Activated naive CD8-positive, alpha-beta T cell treated with anti-CD3 and anti-CD28 coated beads, Interleukin-2, amount 50 U/mL, for 16 hours (primary cell): ENCODE measurements at places on chromosomes 6 and 20.

- peak; percentile 4 for DNase-seq
Observed at GRCh38 chr6:138454981-138455706, 44.1 kb downstream of the NHSL1 start.

DNA sequence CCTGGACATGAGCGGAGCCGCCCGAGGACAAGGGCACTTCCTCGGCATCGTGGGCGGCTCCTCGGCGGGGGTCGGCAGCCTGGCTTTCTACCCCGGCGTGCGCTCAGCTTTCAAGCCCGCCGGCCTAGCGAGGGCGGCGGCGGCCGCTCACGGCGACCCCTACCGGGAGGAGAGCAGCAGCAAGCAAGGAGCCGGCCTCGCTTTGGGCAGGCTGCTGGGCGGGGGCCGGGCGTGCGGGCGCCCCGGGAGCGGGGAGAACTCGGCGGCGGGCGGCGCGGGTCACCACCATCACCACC lies 6.7 kb downstream of the PRDM13 start:
- no peak for DNase-seq

DNA sequence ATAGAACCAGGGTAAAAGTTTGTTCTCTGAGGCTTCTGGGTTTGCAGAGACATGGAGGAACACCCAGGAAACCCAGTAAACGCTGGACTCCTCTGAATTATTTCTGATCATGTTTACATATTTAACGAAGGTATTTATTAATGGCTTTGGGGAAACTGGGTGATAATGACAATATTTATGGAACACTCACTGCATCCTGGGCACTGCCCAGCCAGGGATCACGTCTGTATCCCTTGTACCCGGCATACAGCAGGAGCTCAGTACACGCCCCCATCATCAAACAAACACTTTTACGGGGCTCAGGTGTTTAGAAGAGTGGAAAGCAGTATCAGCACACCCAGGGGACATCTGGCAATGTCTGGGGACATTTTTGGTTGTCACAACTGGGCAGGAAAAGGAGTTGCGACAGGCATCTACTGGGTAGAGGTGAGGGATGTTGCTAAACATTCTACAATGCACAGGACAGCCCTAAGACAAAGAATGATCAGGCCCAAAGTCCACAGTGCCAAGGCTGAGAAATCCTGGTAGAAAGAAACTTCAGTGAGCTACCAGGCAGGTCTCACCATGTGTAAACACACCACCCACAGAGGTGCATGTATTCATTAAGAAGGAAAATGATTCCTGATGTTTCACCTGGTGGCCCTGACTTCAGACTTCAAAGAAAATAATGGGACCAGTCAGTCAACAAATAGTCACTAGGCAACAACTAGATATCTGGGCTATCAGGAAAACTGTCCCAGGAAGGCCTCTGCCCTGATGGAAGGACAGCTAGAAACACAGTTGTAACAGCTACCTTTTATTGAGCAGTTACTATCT lies 35.3 kb downstream of the ZMYND8 start:
- no peak for DNase-seq

- no peak for DNase-seq
Observed at GRCh38 chr20:9831032-9831431, 7.8 kb downstream of the PAK5 start.

DNA sequence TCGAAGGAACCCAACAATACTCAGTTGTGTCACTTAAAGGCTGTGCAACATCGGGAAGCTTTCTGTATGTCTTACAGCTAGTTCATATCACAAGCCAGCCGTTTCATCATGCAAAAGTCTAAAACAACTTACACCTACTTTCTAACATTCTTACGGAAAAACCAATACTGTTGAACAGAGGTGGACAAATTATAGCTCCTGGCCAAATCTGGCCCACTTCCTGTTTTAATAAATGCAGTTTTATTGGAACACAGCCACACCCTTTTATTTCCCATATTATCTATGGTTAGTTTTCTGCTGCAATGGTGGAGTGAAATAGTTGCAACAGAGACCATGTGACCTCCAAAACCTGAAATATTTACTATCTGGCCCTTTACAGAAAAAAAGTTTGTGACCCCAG lies 46.6 kb downstream of the MYB start:
- no peak for DNase-seq

- no peak for DNase-seq
Observed at GRCh38 chr20:58028123-58028522, 200.3 kb downstream of the ANKRD60 start.

- DNase-seq, result no peak
Observed at GRCh38 chr6:76835695-76836094, 627.6 kb downstream of the HTR1B start.

GRCh38 chr6:168385858-168386735 lies 54.9 kb upstream of the SMOC2 start:
- no peak for DNase-seq

DNA sequence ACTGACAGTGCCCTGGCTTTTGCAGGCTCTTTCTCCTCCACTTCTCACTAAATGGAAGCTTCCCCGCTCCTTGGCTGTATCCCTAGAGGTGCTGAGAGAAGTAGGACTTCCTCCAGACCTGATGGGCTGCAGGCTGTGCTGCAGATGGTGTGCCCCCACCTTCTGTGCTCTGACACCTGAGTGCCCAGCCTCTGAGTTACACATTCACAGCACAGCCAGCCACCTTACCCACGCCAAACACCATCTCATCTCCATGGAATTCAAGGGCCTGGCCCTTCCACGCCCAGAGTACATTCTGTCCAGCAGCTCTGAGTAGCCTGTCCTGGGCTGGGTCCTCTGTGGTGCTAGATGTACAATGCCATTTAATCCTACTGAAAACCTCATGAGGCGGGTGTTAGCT lies 5.3 kb downstream of the SFTA2 start:
- no peak for DNase-seq

- no peak for DNase-seq
Observed at GRCh38 chr6:23983735-23984134, 142.3 kb upstream of the NRSN1 start.

- no peak for DNase-seq
Observed at GRCh38 chr20:63100926-63101699, 94.3 kb upstream of the BHLHE23 start.

GRCh38 chr6:11497881-11498280 lies 39.7 kb upstream of the TMEM170B start:
- no peak for DNase-seq

- no peak for DNase-seq
Observed at GRCh38 chr6:130981409-130981808, 81.6 kb downstream of the EPB41L2 start.

- no peak for DNase-seq
Observed at GRCh38 chr6:113805811-113806495, 51.2 kb upstream of the MARCKS start.

- no peak for DNase-seq
Observed at GRCh38 chr20:50758992-50759391, 27.6 kb downstream of the PARD6B start.

DNA sequence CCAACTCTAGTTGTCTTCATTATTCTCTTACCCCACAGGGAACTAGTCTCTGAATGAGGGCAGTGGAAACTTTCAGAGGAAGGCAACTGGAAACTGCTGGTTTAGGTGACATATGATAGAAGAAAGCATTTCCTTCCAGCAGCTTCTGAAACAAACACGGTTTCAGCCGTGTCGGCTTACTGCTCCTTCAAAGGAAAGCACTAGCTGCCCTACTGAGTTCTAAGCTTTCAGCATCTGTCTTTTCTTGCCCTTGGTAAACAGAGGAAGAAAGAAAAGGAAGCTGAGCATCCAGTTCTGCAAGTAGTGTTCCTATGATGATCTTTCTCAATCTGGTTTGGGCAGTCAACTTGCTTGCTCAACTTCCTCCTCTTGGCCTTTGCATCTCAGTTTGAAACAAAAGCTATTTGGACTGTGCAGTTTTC lies 117.5 kb upstream of the CEP85L start:
- DNase-seq, result no peak

GRCh38 chr6:14770572-14770971 lies 475.3 kb upstream of the JARID2 start:
- DNase-seq, result no peak

GRCh38 chr6:159473475-159474263 lies 219.4 kb downstream of the SOD2 start:
- no peak for DNase-seq

DNA sequence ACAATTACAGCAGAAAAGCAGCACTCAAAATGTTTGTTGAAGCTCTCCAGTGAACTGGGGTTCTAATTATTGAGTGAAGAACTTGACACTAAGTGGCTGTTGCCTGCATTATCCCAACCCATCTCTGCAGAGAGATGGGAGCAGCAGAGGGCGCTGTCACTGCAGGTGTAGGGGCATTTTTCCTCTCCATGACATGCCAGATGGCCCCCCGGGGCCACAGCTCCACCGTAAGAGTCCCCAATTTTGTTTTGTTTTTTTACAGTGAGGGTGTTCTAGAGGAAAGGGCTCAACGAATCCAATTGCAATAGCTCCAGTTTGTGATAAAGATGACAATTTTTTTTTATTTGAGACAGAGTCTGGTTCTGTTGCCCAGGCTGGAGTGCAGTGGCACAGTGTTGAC lies 1.9 kb upstream of the FUCA2 start:
- DNase-seq, result no peak

GRCh38 chr20:36246401-36246800 lies 10.1 kb downstream of the AAR2 start:
- DNase-seq, result no peak

DNA sequence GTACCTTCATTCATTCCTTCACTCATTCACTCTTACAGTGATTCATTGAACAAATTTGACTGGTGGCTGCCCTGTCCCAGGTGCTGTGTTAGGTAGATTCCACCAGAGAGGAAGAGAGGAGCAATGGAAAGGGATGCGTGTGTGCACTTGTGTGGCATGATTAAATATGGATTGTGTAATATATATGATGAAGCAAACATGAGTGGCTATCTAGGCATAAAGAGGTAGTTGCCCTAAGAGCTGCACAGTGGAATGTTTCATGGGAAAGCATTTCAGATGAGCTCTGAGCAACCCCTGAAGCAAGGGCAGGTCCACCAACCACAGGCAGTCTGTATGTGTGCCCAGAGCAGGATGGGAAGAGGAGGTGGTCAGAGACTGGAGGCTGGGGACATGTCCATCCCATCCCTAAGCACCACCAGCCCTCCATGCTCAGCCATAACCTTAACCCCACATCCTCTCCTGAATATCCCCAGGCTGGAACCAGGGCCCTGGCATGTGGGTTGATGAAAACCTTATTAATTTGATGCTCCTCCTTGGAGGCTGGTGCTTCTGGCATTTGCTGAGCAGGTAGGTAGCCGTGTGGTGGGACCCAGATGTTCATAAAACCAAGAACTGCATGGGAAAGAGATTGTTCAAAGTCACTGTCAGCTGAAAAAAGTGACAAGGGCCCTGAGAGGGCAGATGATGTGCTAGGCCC lies 226.2 kb downstream of the SYNDIG1 start:
- DNase-seq, result no peak

GRCh38 chr20:45395114-45395415 lies 13.0 kb upstream of the DBNDD2 start:
- DNase-seq, result no peak

- DNase-seq, result no peak
Observed at GRCh38 chr6:50602292-50602691, 111.0 kb upstream of the TFAP2D start.

- peak; percentile 8 for DNase-seq
Observed at GRCh38 chr6:13615792-13616120, 621 bp downstream of the NOL7 start.

GRCh38 chr6:78836598-78836997 lies 30.8 kb upstream of the IRAK1BP1 start:
- DNase-seq, result no peak

GRCh38 chr20:5920581-5920980 lies 29.8 kb downstream of the TRMT6 start:
- no peak for DNase-seq

GRCh38 chr20:58102744-58103516 lies 125.5 kb downstream of the ANKRD60 start:
- no peak for DNase-seq

DNA sequence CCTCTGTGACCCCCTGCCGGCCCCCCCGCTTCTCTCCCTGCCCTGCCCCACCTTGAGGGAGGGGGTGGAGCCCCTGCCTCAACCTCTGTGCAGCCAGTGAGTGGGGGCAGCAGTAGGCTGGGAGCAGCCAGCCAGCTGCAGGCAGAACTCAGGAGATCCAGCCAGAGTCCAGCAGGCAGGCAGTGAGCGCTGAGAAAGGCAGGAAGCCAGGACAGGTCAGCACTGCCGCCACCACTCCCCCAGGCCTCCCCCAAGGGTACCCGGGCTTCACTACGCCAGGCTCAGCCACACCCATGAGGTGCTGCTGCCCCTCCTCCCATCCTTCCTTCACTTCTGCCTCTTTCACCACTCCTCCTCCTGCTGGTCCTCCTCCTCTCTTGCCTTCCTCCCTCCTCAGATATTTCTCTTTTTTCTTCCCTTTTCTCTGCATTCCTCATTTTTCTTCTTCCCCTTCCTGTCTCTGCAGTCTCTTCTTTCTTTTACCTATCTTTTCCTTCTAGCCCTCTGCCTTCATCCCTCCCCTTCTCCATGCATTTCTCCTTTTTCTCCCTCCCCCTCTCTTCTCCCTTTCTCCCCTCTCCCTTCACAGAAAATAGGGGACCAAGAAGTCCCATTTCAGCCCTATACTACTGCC lies 11.5 kb downstream of the TMEM63B start:
- no peak for DNase-seq

DNA sequence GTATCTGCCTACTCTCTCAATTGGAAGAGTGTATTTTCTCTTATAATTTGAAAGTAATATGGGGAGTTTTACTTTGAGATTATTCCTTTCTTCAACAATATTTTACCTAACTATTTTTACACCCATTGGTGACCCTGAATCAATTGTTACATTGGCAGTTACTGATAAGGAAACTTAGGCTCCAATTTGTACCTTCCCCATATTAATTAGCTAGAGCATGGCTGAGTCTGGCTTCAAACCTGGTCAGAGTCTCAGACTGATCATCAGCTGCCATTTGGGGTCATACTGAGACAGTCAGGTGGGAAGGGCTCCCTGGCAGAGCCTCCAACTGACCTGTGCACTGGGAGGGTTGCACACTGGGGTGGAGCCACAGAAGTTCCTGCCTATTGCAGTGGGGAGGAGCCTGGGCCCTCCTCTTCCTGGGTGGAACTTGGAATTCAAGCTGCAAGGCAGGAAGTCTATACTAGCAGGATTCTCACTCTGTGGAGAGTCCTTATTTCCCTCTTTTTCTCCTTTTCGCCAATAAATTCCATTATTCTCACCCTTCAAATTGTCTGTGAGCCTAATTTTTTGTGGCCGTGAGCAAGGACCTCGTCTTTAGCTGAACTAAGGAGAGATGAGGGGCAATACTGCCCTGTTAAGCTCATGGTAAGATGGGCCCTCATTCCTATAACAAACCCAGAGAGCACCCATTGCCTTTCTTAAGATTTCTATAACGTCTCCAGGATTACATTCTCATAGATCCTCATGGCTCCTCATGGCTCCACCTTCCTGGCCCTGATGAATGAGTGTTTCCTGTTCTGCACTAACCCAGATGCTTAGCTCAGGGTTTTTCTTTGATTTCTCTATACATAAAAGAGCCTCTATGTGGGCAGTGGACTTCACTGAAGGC lies 285.1 kb downstream of the ADGB start:
- DNase-seq, result no peak
